ENCODE measurements at places on chromosomes 12 and 14.

DNA sequence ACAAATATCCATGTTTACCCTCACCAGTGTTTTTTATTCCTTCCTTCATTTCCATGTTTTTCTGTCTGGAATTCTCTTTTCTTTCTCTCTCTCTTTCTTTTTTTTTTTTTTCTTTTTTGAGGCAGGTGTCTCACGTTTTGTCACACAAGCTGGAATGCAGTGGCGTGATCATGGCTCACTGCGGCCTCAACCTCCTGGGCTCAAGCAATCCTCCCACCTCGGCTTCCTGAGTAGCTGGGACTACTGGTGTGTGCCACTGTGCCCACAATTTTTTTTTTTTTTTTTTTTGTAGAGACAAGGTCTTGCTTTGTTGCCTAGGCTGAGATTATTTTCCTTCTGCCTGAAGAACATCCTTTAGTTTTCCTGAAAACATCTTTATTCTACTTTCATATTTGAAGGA is 15.0 kb upstream of the AMIGO2 start:
- no peak for DNase-seq

DNA sequence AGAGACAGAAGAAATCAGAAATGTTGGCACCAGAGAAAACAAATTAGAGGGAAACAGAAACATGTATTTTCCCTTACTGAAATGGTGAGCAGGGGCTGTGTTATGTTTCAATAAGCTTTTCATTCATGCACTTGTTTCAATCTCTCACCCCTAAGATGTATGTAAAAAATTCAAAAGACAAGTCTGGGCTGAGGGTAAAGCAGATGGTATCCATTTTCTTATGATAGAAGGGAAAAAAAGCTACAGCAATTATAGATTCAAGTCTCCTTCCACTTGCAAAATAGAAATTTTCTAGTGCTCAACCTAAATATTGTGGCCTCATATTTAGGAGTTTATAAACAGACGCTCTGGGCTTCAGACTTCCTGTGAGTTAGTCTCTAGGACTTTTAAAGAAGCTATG is 138.3 kb downstream of the ST8SIA1 start:
- DNase-seq = no peak

- DNase-seq = no peak
These were observed 276.5 kb downstream of the TMEM132C start for GRCh38 chr12:128543460-128543859.

DNA sequence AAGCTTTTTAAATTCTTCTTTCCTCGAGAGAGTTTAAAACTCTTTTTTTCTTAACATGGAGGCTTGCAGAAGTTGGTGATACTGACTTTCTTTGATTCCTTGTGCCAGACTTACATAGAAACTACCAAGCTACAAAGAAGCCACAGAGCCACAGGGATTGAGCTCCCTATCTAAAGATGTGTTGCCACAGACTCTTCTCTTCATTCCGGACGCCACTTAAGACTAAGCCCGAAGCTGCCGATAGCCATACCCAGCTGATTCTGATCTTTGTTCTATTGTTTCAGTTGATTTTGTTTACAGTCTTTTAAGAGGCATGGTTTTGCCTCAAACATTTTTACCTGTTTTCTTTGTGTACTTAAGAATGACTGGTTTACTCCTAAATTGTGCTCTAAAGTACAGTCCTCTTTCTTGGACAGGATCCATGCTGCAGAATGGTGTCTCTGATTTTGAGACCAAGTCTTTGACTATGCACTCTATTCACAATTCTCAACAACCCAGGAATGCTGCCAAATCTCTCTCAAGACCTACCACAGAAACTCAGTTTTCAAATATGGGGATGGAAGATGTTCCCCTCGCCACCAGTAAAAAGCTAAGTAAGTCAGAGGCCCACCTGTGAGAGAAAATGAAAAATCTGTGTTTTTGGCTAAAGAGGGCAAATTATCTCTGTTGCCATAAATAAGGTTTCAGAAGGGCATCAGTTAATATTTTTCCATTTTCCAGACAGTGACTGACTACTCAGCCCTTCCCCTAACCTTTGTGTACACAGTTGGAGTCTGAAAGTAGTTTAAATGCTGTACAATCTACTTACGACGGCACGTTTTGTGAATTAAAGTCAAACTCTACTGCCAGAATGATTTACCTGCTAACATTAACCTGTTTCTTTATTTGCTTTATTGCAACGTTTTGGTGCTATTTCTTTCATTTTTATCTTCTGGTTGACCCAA is 42.1 kb upstream of the KCNH3 start:
- DNase-seq = no peak

DNA sequence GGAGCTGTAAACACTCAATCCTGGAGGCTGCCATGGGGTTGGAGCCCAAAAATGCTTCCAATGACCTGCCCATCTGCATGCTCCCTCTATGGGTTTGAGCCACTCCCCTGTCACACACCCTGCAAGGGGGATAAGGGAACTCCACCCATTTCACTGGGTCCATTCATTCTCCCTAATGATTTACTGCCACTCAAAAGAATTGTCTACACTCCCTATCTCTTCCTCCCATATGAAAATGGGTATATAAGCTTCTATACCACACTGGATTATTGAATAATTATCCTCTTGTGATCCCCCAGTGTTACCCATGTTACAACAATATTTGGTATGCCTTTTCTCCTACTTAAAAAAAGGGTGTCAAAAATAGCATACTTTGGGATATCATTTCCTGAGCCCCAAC is 260.8 kb upstream of the CCDC196 start:
- DNase-seq = no peak

Data from CD4-positive, alpha-beta T cell treated with Interleukin-1 beta for 1 hour (primary cell).